Endodermal cell (in vitro differentiated cells): ENCODE measurements at places on chromosomes 6 and 20. TPM values are rescaled to one million over a fixed set of nuclear protein-coding genes. Genes with fewer than 3 reads are reported as not detected.

DNA sequence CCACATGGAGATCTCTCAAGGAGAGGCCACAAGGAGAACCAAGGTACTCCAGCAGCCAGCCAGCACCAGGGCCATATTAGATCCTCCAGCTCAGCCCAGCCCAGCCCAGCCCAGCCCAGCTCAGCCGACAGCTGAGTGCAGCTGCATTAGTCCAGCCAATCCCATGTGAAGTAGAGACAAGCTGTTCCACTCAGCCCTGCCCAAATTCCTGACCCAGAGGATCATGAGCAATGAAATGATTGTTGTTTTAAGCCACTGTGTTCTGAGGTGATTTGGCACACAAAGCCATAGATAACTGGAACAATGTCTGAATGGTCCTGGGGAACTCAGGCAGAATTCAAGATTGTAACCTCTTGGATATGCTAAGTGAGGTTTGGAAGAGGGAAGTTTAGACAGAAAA lies 59.5 kb upstream of the BMP2 start:
- DNase-seq, result peak; percentile 78

The SRMS gene
- not detected in 2 replicates for total RNA-seq

DNA sequence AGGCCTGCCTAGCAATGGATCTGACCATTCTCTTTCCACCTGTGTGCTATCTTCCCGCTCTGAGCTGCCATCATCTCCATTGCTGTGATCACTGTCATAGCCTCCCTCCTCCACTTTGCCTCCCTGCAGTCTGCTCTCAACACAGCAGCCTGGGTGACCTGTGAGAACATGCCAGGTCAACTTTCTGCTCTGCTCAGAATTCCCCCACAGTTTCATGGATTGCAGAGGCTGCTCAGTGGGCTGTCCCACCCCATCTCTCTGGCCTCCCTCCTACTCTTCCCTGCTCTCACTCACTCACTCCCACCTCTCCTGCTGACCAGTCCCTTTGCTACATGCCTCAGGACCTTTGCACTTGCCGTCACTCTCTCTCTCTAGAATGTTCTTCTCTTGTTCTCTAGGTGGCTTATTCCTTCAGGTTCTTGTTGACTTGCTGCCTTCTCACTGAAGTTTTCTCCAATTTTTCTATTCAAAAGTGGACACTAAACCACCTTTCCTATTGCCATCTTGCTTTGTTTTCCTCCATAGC lies 159.9 kb downstream of the CD83 start:
- DNase-seq, result peak; percentile 66

DNA sequence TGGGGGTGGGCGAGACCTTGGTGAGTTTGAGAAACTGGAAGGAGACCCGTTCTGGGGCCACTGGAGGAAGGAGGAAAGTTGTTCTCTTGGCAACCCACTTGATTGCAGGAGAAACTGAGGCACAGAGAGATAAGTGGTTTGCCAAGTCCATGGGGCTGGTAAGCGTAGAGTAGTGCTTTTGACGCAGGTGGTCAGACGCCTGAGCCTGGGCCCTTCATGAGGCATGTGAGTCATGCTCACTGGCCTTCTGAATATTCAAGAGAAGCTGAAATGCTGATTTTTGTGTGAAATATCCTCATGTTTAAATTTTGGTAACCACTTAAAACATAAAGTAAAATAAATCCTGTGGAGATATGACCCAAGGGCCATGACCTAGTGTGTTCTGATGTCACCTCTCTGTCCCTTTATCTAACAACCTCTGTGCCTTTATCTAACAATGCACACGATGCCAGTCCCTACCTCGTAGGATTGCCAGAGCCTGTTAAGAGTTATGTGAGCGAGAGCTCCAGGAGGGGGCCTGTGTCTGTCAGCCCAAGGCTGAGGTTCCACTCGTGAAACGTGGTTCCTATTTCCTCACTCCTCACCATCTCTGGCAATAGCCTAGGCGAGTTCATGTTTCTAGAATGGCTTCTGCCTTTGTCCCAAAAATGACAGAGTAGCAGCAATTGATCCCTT lies 32.8 kb upstream of the PMEPA1 start:
- no peak for DNase-seq

- DNase-seq, result no peak
These were observed 157.0 kb downstream of the SOX4 start for GRCh38 chr6:21750575-21750974.

The RCAN2 gene
- 16.6 and 16.7 TPM in 2 replicates for total RNA-seq

GRCh38 chr6:12715437-12715836 lies 1.1 kb upstream of the PHACTR1 start:
- DNase-seq, result no peak

GRCh38 chr6:110173506-110174132 lies 5.9 kb downstream of the WASF1 start:
- peak; percentile 41 for DNase-seq

DNA sequence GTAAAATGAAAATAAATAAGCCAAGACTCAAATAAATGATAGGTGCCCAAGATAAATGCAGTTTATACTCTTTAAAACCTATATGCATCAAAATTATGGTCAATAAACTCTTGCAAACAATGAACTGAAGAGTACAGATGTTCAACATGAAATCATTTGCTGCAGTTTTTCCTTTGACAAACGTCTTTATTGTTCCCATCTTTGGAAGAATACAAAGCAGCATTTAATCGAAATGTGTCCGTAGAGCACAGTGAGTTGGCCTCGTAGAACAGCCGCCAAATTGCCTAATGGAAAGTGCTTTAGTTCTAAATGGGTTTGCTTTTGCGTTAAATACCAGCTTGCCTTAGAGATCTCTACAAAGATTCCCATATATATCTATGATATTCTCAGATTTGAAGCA lies 447.4 kb downstream of the PKHD1 start:
- no peak for DNase-seq

The SLC32A1 gene
- total RNA-seq, result 1.3 TPM in 1 of 3 replicates, not detected in the others

The SLC17A1 gene
- not detected in 3 replicates for total RNA-seq

DNA sequence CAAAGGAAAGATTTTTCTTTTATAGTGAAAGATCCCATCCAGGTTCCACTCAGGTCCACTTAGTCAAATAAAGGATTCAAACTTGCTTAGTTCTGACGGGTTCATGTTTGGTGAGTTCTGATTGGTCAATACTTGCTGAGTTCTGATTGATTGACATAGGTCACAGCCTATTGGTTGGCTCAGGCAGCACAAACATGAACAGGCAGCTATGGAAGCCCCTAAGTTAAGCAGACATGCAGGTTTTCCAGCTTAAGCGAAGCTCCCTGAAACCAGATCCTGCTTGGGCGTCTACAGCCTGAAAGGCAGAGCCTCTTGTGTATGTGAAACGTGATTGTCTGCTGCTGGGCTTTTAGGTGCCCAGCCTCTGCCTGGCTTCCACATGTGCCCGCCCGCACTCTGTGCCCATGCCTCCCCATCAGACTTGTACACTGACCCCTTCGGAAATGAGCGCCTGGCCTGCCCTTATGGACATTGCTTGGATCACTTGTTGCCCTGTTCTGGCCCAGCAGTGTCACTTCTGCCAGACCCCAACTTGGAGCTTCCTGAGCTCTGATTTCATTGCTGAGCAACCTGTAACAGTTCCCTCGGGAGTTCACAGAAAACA lies 45.4 kb upstream of the ECI2 start:
- DNase-seq, result no peak

The COL9A3 gene
- 112 and 133 TPM in 2 replicates for total RNA-seq

DNA sequence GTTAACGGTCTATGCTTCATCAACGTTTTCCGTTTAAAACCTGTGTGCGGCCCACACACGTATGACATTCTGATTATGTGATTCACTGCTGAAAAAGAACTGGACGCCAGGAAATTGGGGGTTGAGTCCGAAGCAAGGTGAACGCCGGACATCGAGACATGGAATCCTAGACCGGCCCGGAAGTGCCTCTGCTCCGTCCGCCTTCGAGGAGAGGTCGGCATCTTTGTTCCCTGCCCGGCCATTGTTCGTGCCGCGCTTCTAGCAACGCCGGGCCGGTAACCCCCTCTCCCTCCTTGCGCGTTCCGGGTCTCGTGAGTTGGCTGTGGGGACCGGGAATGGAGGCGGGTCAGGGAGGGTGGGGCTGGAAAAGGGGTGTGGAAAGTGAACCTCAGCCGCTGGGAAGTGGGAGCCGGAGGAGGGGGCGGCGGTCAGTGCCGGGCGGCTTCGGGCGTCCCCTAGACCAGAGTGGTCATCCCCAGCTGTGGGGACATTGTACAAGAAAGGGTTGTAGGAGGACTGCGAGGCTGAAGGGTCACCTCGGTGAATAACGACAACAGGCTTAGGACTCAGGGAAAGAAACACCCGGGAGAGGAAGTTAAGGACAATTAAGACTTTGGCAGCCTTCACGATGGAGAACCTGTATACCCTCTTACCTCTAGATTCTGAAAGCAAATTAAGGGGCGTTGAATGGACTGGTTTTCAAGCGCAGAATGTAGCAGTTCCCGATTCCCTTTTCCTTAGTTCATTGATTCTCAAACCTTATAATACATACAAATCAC lies at the start of gene ZSCAN9:
ZSCAN9 (plus strand) TSS at position 220 of the 779 bp plus-strand sequence. CDS start 1,810 bp downstream, outside the sequence.
- peak; percentile 93 for DNase-seq

- no peak for DNase-seq
These were observed 135.0 kb upstream of the SGK1 start for GRCh38 chr6:134452906-134453305.

DNA sequence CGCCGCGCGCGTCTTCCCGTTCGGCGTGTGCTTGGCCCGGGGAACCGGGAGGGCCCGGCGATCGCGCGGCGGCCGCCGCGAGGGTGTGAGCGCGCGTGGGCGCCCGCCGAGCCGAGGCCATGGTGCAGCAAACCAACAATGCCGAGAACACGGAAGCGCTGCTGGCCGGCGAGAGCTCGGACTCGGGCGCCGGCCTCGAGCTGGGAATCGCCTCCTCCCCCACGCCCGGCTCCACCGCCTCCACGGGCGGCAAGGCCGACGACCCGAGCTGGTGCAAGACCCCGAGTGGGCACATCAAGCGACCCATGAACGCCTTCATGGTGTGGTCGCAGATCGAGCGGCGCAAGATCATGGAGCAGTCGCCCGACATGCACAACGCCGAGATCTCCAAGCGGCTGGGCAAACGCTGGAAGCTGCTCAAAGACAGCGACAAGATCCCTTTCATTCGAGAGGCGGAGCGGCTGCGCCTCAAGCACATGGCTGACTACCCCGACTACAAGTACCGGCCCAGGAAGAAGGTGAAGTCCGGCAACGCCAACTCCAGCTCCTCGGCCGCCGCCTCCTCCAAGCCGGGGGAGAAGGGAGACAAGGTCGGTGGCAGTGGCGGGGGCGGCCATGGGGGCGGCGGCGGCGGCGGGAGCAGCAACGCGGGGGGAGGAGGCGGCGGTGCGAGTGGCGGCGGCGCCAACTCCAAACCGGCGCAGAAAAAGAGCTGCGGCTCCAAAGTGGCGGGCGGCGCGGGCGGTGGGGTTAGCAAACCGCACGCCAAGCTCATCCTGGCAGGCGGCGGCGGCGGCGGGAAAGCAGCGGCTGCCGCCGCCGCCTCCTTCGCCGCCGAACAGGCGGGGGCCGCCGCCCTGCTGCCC lies 1.1 kb downstream of the SOX4 start:
- peak; percentile 60 for DNase-seq

The OLIG3 gene
- total RNA-seq, result not detected in 2 replicates

GRCh38 chr6:108850669-108851465 lies 2.6 kb downstream of the ARMC2 start:
- no peak for DNase-seq

The EIF2S2 gene
- total RNA-seq, result 73.9 to 108 TPM (median 106 TPM) in 3 replicates

The KAT14 gene
- 25.7 to 53.9 TPM (median 51.0 TPM) in 3 replicates for total RNA-seq
